ENCODE measurements at places on chromosomes 13 and 19.

- no peak for DNase-seq
Measured at GRCh38 chr19:14769201-14769600, 9.2 kb downstream of the ADGRE2 start.

DNA sequence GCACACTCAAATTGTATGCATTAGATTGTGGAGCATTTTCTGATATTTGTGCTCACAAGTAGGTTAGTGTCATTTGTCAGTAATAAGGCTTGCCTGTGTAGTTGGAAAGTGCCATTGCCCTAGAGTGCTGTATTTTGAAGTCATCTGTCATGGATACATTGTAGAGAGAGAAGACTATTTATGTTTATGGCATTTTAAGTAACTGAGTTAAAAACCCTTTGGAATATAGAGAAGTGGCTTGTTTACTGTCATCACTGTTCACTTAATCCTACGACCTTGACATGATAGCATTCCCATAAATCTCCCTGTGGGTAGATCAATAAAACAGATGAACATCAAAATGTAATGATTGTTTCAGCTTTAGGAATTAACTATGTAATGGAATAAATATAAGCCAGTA lies 110.6 kb downstream of the MAB21L1 start:
- DNase-seq = no peak

DNA sequence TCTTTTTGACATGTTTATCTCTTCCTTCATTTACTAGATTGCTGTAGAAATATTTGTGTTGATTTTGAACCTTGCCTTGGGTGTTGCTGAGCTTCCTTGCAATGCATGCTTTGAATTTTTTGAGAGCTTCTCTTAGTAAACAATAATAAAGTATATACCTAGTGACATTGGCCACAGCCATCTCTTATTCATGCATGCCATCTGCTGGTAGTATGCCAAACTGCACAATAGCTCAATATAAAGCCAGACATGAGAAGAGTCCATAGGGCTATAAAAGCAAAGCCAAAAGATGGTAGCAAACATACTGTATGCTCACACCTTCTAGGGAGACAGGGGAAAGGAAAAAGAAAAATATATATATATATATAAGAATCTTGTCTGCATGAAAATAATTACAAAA lies 18.9 kb upstream of the ZSCAN5A start:
- DNase-seq = peak; percentile 53

DNA sequence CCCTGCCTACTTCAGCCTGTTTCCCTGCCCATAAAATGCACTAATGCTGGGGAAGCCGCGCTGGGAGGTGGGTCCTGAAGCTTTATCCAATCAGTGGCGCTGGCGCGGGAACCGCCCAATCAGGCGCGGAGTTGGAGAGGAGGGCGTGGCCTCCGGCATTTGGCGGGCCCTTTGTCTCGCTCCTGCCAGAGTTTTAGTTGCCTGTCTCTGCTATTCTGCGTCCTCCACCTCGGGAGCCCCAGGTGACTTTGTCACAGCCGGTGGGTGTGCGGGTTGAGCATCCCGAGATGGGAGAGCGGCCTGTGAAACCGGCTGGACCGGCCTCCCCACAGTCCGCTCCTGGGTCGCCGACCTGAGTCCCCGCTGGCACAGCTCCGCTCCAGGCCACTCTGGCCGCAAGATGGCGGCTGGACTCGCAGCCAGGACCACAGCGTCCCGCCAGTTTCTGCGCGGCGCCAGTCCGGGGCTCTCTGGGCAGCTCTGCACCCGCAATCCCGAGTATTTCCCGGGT lies 30.7 kb upstream of the ZNF429 start:
- peak; percentile 85 for DNase-seq

DNA sequence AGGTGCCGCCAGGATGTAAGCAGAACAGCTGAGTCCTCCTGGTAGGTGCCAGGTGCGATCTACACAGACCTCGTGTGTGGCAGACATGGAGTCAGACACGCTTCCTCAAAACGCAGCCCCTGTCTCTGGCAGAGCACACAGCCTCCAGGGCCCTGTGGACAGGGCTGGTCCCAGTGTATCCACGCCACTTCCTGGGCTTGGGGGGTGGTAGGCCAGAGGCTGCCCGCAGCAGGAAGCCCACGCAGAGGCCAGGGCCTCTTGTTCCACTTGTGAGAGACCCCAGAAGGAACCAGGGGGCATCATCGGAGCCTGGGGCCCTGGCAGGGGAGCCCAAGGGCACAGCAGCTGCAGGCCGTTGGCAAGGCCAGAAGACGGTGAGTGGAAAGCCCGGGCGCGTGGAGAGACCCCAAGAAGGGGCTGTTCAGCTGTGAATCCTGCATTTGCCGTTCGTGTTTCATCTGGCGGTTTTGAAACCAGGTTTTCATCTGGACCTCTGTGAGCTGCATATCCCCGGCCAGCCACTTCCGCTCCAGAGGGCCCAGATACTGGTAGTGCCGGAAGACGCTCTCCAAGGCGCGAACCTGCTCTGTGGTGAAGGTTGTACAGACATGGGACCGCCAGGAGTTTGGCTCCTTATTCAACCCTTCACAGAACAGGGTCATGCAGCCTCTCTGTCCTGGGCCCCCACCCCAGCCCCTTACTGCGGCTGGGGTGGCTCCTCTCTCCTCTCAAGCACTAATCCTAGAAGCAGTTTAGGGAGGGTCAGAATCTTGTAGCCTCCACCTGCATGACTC lies 25.1 kb upstream of the SLITRK1 start:
- no peak for DNase-seq

DNA sequence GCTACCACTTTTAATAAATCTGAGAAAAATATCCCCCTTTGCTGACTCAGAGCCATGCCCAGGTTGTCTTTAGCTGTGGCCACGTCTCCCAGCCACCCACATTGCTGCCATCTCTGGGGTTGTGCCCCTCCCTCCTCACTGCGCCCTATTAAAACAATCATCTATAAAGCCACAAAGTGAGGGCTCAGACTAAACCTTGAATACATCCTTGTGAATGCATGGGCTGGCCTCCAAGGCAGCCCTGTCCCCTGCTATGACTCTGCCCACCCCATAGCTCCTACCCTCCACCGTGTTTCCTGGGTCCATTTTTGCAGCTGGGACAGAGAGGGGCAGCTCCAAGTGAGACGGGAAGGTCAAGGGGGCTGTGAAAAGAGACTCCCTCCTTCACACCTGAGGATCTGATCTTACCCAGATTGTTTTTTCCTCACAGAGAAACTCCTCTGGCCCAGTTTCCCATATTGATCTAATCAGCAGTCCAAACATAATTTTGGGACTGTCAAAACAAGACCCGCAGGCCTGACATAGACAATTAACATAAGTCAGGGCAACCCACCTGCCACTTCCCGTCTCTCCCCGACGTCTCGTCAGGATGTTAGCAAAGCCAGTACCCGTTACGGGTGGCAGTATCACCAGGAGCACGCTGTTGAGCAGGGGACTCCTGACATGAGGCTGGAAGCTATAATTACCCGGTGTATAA lies 199.0 kb downstream of the KATNAL1 start:
- DNase-seq = no peak

GRCh38 chr13:62119739-62120700 lies 704.4 kb upstream of the PCDH20 start:
- DNase-seq = peak; percentile 43

- no peak for DNase-seq
Measured at GRCh38 chr19:5553892-5554291, 13.9 kb downstream of the TINCR start.

Data from brain (organoid and tissue), 16 donors.